ENCODE measurements at places on chromosomes 11 and 22.

DNA sequence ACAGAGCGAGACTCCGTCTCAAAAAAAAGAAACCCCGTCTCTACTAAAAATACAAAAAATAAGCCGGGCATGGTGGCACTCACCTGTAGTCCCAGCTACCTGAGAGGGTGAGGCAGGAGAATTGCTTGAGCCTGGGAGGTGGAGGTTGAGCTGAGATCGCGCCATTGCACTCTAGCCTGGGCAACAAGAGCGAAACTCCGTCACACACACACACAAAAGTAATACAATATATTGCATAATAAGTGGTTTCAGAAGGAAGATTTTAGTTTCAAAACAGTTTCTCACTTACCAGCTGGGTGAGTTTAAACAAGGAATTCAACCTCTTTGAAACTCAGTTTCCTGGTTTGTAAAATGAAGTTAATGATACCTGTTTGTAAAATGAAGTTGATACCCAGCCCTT, 32.7 kb upstream of the HTR3A start:
- no peak for DNase-seq

DNA sequence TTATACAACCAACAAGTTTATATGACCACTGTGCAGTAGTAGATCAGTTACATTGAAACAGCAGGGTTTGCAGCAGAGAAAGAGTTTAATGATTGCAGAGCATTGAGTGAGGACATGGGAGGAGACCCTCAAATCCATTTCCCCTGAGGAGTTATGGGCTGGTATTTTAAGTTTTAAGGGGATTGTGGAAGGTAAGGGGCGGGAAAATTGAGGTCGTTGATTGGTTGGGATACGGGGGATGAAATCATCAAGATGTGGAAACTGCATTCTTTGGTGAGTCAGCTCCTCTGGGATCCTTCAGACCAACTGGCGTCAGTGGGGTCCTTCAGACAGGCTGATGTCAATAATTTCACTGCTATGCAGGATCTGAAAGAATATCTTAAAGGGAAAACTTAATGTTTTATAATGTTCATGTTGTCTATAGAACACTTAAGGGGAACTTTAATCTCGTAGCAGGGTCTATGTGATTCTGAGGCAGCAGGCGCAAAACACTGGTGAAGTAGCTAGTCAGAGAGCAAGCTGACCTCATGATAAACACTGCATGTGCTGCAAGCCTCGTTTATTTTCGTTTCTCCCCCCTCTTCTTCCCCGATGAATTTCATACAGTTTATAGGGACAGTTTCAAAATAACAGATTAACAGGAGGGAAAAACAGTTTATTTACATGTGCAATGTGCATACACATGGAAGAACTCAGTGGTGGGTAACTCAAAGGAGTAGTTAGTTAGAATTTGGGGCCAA, 17.4 kb upstream of the BACE1-AS start:
- DNase-seq, result no peak

GRCh38 chr11:102428696-102429095, 23.9 kb downstream of the TMEM123 start:
- DNase-seq, result no peak

DNA sequence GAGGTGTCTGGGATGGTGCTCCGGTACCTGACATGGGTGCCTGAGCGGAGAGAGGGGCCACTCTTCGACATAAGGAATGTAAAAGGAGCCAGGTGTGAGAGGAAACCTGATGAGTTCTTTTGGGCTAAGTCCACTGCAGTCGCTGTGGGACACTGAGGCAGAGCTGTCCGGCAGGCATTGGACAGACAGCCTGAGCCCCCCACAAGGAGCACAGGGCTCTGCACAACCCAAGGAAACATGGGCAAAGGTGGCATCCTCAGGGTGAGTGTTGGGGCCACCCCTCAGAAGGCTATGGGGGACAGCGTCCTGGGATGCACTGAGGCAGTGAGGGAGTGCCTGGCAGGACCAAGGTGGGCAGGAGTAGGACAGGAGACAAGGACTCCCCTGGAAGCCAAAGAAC, 57.7 kb upstream of the EMID1 start:
- peak; percentile 35 for DNase-seq

DNA sequence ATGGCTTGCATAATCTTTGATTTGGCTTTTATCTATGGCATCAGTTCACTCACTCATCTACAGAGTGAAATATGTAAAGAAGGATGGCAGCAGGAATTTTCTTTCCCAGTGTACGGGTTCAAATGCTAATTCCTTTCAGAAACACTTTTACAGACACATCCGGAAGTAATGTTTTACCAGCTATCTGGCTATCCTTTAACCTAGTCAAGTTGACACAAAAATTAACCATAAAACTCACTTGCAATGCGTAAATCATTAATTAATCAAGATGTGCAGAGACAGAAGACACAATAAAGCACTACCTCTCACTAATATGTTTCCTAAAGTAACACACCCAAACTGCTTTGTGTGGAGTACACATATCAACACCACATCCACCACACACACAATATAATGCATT, 378.9 kb upstream of the ANO3 start:
- peak; percentile 39 for DNase-seq

DNA sequence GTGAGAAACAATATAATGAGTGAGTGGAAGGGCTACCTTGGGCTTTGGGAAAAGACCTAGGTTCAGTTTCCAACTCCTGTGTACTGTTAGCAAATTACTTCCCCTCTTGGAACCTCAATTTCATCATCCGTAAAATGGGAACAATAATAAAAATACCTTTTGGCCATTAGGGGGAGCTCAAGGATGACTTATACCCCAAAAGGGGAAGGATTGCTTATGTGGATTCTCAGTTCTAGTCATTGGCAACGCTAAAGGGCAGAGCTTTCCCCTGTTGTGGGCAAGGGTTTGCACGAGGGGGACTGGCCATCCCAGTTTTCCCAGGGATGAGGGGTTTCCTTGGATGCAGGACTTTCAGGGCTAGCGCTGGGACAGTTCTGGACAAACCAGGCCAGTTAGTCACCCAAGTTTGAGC, 3.1 kb upstream of the COMMD9 start:
- no peak for DNase-seq

DNA sequence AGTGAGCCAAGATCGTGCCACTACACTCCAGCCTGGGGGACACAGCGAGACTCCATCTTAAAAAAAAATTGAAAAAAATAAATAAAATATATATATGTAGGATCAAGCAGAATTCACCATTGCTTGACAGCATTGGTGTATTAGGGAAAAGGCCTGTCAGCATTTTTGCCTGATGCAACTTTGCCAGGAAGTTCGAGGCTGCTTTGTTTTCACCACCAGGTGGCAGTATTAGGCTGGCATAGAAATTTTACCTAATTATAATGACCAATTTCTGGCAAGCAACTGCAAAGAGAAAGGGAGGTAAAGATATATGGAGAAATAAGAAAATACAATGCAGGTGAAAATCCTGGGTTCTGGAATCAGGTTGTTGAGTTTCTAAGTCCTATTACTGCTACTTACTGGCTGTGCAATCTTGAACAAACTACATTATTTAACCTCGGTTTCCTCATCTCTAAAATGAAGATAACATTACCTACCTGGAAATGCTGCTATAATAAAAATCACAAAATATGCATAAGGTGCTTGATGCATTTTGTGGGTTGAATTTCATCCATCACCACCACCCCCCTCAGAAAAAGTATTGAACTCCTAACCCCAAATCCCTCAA, 24.7 kb downstream of the LAYN start:
- DNase-seq, result peak; percentile 77

- DNase-seq, result no peak
Observed at GRCh38 chr11:117413616-117414015, 86.0 kb downstream of the CEP164 start.

GRCh38 chr11:131600628-131601027, 230.2 kb downstream of the NTM start:
- DNase-seq, result no peak

DNA sequence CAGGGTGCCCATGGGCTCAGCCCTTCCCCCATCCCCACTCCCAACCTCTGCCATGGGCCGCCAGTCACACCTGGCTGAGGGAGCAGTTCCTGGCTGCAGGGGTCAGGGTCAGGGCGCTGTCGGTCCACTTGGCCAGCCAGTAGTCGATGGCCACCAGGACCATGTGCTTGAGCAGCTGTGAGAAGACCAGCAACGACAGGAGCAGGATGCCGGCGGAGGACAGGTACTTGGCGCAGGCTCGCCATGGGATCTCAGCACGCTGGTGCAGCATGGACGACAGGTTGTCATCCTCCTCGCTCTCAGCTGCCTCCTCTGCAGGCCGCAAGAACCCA, 18.3 kb upstream of the KCNJ11 start:
- DNase-seq, result no peak

DNA sequence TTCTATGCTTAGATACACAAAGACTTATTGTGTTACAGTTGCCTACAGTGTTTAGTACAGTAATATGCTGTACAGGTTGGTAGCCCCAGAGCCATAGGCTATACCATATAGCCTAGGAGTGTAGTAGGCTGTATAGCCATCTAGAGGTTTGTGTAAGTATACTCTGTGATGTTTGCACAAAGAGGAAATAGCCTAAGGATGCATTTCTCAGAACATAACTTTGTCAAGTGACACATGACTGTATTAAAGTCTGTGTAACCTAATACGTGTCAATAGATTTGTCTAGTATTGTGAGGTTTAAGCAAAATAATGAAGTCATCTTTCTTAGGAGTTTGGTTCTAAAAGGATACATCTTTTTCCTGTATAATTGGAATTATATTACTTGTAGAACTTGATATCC, 5.5 kb downstream of the ZC3H12C start:
- DNase-seq, result no peak

DNA sequence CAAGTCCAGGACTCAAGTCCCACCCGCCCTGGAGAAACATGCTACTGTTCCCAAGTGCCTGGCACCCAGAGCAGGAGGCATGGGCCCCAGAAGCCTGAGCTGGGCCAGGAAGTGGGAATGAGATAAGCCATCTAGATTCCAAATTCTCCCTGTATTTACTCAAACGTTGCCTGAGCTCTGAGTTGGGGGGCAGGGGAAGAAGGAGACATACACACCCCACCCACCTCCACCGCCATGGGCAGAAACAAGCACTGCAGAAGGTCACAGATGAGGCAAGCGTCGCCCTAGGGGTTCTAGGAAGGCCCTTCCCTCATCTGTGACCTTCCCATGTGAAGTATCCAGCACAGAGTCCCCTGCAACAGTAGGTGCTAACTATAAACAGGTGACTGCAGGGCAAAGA, 54.0 kb downstream of the PLEKHA7 start:
- no peak for DNase-seq

DNA sequence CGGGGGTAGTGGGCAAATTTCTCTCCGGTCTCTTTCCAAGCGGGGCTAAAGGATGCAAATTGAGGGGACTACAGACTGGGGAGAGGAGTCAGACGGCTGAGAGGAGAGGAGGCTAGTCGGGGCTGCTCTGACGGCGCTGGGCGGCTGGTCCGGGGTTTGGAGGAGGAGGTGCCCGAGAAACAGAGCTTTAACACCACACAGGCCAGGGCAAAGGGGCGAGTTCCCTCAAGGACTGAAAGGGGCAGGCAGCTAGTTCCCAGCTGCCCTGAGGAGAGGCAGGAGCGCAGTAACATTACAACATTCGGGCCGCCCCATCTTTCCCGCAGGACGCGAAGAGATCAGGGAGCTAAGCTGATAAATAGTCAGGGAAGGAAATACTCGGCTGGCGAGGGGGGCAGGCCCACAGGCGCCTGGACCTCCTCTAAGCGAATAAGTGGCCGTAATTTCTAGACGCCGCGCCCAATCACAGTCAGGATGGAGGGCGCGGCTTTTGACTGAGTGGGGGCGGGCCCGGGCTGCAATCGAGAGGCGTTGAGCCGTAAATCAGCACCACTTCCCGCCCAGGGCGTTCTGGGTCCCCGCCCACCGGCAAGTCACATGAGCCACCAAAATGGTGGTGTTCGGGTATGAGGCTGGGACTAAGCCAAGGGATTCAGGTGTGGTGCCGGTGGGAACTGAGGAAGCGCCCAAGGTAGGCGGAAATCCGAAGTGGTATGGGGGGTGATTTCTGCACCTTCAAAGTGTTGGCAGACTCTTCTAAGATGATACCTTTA, at the start of gene TMEM126B:
Gene TMEM126B, plus strand, starts transcription at position 596 of the 773 bp plus-strand sequence. Its CDS starts 15 bp downstream, at position 611.
- peak; percentile 98 for DNase-seq

- no peak for DNase-seq
Observed at GRCh38 chr11:66850588-66851238, 6.2 kb upstream of the LRFN4 start.

- peak; percentile 57 for DNase-seq
Observed at GRCh38 chr11:724778-725386, 18.9 kb downstream of the EPS8L2 start.

- DNase-seq, result peak; percentile 55
Observed at GRCh38 chr22:46758867-46759290, 3.6 kb upstream of the TBC1D22A start.

- DNase-seq, result no peak
Observed at GRCh38 chr11:17992916-17993315, 19.9 kb downstream of the SERGEF start.

GRCh38 chr22:40426594-40427333, 56.4 kb downstream of the SGSM3 start:
- DNase-seq, result no peak

GRCh38 chr11:14065141-14065540, 102.6 kb downstream of the SPON1 start:
- DNase-seq, result no peak

- no peak for DNase-seq
Observed at GRCh38 chr11:68962527-68963250, 18.1 kb downstream of the MRGPRD start.

DNA sequence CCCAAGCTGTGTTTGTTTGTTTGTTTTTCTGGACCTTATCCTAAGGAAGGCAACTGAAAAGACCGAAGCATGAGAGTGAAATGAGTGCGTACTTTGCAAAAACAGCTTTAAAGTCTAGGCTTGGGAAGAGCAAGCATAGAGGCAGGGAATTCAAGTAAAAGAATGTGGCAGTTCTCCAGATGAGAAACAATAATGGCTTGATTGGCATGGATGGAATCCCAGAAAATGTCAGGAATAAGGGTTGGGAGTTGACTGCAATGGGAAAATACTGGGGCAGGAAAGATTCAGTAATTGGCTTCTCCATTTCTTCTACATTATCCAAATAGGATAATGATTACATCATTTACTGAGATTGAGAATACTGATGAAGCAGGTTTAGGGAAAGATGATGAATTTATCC, 17.5 kb downstream of the SAAL1 start:
- no peak for DNase-seq

GRCh38 chr11:104073950-104074705, 37.7 kb downstream of the DDI1 start:
- no peak for DNase-seq
